OCI-M1 (cell line): ENCODE measurements at places on chromosomes 16 and 17.

DNA sequence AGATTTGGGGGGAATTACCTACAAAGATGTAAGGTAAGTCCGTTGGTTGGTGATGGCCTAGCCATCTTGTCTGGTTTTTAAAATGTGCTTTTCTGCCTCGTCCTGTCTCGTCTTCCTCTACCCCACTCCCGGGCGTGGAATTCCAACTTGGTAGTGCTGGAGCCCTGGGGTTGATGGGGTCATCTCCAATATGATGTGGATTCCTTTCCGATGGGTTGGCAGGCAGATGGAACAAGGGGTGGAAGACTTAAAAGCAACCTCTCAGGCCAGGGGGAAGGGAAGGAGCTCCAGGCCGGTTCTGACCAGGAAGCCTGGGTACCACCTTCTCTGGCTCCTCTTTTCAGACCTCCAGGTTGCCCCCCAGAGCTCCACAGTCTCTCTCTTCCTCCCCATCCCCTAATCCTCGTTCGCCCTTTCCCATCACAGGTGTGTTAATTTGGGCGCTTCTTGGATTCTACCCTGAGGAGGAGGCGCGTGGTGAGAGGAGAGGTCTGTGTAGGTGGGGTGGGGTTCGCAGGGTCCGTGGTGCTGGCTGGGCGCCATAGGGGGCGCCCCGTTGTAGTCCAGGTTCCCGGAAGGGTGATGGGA, 5.1 kb upstream of the HOXB2 start:
- DNase-seq, result no peak

GRCh38 chr17:45291171-45291805, 25.5 kb downstream of the MAP3K14 start:
- peak; percentile 21 for DNase-seq

GRCh38 chr17:70166615-70167014, 2.7 kb upstream of the KCNJ2 start:
- DNase-seq, result no peak

- DNase-seq, result no peak
These were observed 268.5 kb downstream of the GRIN2A start for GRCh38 chr16:9913604-9914326.

DNA sequence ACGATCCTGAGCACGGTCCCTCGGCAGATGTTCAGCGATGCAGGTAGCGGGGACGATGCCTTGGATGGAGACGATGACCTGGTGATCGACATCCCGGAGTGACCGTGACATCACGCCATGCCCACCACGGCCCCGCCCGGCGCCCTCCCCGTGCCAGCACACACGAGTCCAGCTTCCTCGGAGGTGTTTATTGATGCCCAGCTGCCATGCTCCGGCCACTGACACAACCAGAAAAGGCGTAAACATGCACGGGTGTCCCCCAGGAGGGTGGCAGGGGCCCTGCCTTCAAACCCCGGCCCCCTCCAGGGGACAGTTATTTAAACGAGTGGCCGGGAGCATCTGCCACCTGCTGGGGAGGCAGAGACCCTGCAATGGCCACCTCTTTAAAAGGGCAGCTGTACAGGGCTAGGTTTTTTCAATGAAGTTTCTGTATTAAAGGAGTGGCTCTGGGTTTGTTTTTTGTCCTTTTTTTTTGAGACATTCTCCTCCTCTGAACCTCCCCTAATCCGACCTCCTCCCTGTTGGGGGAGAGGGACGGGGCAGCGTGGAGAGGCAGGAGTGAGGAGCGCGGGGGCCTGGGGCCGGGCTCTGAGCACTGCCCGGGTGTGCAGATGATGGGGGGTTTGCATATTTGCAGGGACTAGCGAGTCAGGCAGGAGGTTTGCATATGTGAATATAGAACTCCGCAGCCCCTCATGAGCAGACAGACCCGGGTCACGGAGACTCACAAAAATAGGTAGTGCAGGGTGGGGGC, 5.3 kb downstream of the DOC2A start:
- DNase-seq, result peak; percentile 61

DNA sequence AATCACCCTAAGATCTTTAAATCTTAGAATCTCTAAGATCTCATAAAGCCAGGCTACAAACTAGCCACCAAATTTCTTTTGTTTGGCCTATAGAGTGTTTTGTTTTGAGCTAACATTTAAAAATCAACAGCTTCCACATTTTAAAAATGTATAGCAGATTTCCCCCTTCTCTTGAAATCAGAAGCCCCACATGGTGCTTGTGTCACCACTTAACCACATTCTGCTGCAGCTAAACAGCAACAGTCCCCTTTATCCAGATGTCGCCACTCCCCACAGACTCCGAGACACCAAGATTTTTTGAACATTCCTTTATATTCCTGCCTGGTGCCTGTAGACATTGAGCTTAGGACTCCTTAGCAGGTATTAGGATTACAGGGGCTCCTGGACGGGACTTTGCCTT, 16.0 kb downstream of the GUCY2D start:
- peak; percentile 63 for DNase-seq

DNA sequence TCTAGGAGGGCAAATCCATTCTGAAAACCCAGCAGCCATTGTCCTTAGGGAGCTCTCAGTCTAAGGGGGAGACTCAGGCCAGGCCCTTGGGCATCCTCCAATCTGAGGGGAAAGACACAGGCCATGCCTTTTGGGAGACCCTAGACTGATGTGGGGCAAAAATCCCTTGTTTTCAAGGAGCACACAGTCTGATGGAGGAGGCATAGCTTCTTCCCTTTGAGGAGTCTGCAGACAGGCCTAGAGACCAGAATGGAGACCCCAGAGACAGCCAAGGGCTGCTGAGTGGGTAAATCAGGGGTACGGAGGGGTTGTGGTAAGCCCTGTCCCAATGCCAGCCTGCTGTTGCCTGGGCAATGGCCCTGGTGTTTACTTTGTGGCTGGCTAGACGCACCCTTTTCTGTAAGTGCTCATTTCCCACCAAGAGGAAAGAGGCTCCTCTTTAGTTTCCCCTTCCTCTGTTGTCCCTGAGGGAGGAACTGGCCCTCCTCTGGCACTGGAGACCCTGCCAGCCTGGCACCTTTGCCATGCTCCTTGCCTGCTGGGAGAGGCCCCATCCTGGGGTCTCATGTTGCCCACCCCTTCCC, 19.3 kb downstream of the ARHGAP23 start:
- no peak for DNase-seq

DNA sequence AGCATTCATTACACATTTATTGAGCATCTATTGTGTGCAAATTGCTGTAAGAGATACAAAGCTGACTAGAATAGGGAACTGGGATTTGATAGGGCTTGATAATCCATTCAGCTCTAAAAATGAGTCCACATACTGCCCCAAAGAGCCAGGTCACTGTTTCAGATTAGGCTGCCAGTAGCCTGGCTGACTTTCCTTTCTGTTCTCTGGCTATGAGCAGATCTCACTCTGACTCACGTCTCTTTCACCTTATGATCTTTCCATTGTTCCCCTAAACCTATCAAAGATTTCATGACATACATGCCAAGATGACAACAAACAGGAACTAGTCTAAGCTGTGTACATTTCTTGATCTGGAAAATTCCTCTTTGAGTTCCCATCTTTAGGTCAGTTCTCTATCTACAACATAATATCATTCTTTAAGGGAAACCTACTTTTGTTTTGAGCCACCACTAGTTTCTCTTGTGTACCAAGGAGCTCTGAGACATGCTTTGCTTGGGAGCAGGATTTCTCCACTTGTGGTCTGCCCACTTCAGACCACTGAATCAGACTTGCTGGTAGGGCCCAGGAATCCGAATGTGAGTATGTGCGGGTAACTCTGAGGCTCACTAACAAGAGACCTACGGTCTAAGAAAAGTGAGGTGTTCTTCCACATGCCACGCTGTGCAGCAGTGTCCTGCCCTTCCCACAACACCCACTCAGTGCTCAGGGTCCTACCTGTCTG, 40.9 kb upstream of the ICAM2 start:
- DNase-seq, result no peak

GRCh38 chr17:20171741-20172365, 162.7 kb downstream of the SPECC1 start:
- DNase-seq, result no peak

GRCh38 chr17:81346090-81346907, 49.0 kb upstream of the BAHCC1 start:
- peak; percentile 95 for DNase-seq

GRCh38 chr16:77374384-77374783, 60.5 kb downstream of the ADAMTS18 start:
- DNase-seq, result peak; percentile 1

DNA sequence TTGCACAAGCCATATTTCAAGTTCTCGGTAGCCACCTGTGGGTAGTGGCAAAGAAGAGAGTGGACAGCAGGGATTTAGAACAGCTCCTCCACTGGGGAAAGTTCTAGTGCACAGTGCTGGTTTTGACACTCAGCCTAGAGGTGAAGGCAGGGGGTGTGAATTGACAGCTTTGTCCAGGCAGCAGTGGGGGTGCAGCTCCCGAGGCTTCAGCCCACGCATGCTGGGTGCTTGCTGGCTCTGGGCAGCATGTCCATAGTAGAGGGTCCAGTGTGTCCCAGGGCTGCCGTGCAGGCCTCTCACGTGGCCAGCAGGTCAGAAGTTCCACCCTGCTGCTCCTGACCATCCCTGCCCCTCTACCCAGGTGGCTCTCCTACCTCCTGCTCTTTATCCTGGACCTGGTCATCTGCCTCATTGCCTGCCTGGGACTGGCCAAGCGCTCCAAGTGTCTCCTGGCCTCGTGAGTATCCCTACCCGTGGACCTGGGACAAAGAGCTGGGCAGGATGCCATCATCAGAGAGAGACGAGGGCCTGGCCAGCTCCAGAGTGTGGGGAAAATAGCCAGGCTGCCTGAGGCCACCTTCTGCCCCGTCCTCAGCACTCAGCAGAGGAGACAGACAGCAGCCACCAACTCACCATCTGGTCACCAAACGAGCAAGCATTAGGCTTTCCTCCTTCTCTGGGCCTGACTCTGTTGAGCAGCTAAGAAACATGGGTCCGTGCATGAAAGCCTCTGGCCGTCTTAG, 29.8 kb downstream of the TTYH2 start:
- no peak for DNase-seq

- no peak for DNase-seq
These were observed 5.9 kb downstream of the PHAF1 start for GRCh38 chr16:67115639-67116038.

DNA sequence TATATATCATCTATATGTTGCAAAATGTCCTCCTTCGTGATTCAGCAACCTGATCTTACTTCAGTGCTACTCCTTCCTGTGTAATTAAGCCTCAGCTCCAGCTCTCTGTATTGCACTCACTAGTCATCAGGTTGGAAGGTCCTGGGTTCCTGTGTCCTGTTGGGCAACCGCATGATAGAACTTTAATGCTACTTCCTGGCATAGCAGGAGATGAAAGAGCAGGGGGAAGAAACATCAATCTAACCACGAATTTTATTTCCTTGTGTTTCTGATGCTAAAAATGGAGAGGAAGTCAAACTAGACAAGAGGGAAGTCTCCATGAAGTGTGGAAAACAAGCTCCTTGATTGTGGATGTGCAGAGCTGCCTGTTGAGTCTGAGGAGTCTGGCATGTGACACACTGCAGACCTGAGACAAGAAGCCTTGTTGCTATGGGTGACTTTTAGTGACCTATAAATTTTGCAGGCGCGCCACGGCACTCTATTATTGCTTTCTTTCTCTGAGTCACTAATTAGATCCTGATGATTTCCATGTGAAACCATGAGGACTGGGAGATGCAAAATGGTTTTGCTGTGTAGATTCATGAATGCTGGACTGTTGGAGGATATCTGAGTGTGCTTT, 25.6 kb downstream of the IGSF6 start:
- DNase-seq, result no peak

DNA sequence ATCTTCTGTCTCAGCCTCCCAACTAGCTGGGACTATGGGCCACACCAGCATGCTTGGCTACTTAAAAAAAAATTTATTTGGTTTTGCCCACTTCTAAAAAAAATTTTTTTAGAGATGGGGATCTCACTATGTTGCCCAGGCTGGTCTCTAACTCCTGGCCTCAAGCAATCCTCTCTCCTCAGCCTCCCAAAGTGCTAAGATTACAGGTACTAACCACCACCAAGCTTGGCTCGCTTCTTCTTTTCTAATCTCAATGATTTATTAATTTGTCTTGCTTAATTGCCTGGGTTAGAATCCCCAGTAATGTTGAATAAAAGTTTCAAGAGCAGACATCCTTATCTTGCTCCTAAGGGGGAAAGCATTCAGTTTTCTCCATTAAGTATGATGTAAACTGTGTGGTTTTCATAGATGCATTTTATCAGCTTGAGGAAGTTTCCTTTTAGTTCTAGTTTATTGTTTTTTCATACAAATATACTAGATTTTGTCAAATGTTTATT, 65.8 kb upstream of the NACA2 start:
- DNase-seq, result no peak
